ENCODE measurements at places on chromosomes 12 and 14.

- no peak for DNase-seq
Measured at GRCh38 chr12:130879781-130880389, 8.0 kb downstream of the RAN start.

DNA sequence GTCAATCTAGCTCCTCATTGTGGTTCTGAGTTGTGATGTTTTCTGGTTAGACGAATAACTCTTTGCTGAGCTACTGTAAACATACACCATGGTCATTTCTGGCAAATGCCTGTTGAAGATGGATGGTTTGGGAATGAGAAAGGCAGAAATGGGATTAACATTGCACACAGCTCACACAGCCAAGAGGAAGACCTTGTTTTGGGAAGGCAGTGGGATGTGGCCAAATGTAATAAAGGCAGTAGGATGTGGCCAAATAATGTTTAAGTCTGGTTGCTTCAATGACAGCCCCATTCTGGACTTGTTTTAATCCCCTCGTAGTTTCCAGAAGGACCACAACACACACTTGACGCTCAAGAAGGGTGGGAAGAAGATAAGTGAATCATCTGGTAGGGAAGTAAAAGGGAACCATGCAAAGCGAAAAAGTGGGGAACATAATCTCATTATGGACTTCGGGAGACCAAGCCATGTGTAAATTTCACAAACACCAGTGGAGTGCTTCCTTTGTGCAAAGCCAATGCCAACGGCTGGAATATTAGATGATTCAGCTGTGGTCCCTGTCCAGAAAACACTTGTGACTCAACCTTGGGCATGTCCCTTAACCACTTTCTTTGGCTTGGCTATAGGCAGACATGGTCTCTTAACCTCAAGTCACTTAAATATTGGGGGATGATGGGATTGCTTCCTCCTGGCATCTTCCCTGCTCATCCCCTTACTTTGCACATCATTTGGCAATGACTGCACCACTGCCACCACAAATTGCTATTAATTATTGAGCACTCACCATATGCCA is 284.4 kb upstream of the CRY1 start:
- DNase-seq: no peak

- DNase-seq: no peak
Measured at GRCh38 chr14:87873741-87874140, 119.2 kb downstream of the GALC start.

DNA sequence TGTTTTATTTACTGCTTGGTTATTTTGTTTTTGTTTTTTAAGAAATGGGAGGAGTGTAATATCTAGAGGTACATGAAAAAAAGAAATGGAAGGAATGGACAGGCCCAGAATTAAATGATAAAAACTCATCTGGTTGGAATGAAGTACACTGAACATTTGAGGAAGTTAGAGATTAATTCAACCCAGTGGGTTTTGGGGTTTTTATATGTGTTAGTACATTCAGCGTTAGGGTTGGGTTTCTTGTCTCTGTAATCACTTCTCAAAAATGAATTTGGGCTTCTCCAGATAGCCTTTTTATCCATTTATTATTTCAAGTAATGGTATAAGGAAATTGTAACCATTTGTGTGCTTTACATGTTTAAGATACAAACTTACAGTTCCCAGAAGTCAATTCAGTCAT is 19.5 kb upstream of the NUP107 start:
- no peak for DNase-seq

GRCh38 chr14:104473244-104473565 is 106.4 kb upstream of the C14orf180 start:
- no peak for DNase-seq

- no peak for DNase-seq
Measured at GRCh38 chr14:86990396-86990795, 1002.6 kb downstream of the GALC start.

Data from T47D (cell line).